ENCODE measurements at places on chromosomes 12 and 14.

GRCh38 chr14:24059841-24060388 lies 8.1 kb downstream of the CARMIL3 start:
- DNase-seq, result no peak

DNA sequence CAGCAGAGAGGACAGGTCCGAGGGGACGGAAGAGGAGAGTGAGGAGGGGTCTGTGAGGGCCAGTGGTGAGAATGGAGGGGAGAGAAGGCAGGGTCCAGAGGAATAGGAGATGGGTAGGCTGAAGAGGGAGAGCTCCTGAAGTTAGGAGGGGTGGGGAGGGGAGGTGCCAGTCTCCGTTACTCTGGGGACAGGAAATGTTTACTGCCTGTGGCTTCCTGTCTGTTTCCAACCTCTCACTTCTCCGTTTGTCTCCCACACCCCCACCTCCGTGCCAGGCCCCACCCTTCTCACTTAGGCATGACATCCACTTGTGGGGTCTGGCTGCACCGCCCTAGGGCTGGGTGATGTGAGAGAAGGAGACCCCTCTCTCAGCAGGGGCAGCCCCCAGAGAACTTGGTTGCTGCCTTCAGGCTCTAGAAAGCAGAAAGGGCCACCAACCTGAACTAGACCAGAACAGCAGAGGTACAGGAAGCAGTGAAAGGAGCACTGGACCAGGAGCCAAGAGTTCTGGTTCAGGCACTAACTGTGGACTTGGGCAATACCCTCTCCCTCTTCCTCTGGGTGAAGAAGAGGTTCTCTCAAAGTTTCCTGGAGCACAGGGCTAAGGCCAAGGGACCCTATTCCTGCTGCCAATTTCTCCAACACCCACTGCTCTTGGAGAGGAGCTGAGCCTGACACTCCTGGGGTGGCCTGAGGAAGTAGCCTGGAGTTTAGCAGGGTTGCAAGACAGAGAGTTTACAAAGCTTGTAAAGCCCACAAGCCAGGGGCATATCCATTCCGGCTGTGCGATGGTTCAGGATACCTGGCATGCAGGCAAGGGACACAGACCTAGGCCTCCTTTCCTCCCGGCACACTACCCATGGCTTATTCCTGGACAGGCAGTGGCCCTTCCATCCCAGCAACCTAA lies 5.5 kb downstream of the ITGA5 start:
- DNase-seq, result peak; percentile 77

GRCh38 chr12:122265886-122266229 lies 436 bp downstream of the VPS33A start:
- no peak for DNase-seq

DNA sequence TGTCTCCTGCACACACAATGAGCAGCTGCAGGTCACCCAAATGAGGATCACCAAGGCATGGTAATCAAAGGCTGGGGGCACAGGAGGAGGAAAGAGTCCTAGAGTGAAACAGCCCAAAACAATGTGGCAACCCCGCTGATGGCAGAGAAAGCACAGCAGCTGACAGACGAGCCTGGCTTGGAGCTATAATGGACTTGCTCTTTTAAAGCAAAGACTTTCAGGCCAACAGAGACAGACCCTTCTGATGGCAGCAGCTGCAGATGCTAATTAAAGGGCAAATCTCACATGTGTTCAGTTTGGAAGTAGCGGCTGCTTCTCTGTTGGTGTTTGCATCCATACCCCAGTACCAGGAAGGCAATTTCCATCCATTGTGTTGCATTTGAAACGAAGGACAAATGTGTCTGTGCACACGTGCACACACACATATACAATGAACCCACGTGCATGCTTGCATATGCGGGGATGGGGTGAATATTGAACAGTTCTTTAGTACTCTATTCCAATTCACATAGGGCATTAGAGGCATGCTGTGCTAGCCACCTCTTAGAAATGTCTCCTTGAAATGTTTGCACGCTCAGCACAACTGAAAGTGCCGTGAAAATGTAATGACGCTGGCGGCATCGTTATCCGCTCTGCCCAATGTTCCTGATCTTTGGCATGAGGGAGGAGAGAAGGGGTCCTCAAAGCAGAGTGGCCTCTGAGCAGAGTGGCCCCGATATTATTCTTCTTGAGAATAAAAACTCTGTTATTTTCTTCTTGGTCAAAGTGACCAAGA lies 38.1 kb downstream of the CIT start:
- DNase-seq, result no peak

- DNase-seq, result no peak
These were observed at the start of gene SLCO1A2 for GRCh38 chr12:21334771-21335325. SLCO1A2 (minus strand) TSS chr12:21334917; CDS start chr12:21334647, 270 bp downstream.

GRCh38 chr14:23079716-23080115 lies 15.2 kb downstream of the ACIN1 start:
- no peak for DNase-seq

GRCh38 chr14:91897106-91897701 lies 29.9 kb upstream of the TC2N start:
- DNase-seq, result no peak

- DNase-seq, result no peak
These were observed 291.8 kb downstream of the ERC1 start for GRCh38 chr12:1282670-1283315.

DNA sequence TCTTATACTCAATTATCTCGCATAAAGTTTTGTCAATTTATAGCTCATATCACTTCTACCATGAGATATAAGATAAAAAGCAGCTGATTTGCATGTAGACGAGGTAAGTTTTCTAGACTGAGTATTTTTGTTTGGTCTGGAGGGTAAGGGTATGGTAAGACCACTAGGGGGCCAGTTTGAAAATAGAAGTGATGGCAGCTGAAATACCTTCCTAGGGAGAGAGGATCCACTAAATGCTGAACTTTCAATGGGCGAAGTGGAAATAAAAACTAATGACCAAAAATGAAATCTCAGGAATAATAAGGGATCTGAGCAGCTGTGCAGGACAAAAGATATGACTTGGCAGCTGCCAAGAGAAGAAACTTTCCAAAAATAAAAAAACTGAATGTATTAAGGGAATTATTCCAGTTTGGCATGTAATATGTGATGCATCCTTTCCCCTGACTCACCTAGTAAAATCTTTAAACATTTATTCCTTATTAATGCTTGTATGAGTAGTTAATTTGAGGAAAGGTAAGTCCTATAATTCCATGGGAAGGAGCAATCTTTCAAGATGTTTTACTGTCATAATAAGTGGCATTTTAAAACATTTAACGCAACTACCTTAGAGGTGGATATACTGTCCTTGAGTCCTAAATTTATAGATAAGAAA lies 754.5 kb downstream of the C12orf50 start:
- DNase-seq, result no peak

- DNase-seq, result no peak
These were observed 111.4 kb downstream of the DACT1 start for GRCh38 chr14:58749066-58749669.

GRCh38 chr12:89525305-89525823 lies 483 bp downstream of the POC1B start:
- no peak for DNase-seq

GRCh38 chr12:9335867-9336266 lies 127.7 kb upstream of the PZP start:
- DNase-seq, result no peak

All from activated CD8-positive, alpha-beta memory T cell treated with anti-CD3 and anti-CD28 coated beads for 1 hour (primary cell).